ENCODE measurements at places on chromosomes 7 and 10.

DNA sequence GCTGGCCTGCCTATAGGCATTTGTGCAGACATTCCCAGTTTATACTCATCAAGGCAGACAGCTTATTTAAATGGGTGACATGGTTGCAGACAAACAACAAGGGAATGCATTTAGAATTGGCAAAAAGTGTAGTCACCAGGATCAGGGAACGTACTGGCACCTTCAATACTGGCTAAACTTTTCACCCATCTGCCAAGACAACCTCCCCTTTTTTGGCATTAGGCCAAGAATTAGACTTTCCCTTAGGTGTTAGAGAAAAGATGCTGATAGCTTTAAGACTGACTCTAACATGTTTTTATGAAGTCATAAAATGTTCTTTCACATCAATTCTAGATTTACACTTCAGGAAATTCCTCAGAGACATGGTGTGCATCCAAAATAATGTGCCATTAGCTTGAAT lies 365.9 kb downstream of the PHTF2 start:
- H3K4me1 ChIP-seq, result no peaks in the 10 kb centered on the region
- no peak for DNase-seq
- peaks cover 5% of the 10 kb centered on the region for H3K27me3 ChIP-seq
- H3K4me3 ChIP-seq, result no peak overlapping the region
- no peaks in the 10 kb centered on the region for H3K36me3 ChIP-seq
- H3K27ac ChIP-seq, result no peak overlapping the region

DNA sequence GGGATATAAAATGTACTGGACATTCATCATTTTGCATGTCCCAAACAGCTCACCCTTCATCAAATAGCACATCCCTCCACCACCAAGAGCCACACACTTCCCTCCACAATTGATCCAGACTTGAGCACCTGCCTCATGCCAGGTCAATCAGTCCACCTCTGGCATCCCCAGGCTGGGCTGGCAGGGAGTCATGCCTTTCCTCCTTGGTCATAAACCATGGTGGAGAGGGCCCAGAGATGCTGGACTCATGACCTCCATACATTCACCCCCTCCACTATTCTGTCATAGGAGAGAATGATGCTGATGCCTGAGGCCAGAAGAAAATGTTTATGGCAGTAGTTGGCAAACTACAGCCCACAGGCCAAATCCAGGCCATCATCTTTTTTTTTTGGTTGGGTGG lies 16.1 kb upstream of the GDF10 start:
- no peak for DNase-seq
- H3K36me3 ChIP-seq, result no peaks in the 10 kb centered on the region
- peaks cover 26% of the 10 kb centered on the region for H3K4me1 ChIP-seq

- no peak overlapping the region for H3K4me3 ChIP-seq
- no peaks in the 10 kb centered on the region for H3K36me3 ChIP-seq
- peaks cover 15% of the 10 kb centered on the region for H3K27me3 ChIP-seq
- no peak overlapping the region for H3K27ac ChIP-seq
- DNase-seq, result no peak
Observed at GRCh38 chr7:26653430-26654399, 210.7 kb downstream of the SKAP2 start.

GRCh38 chr7:23072048-23072447 lies 33.5 kb upstream of the KLHL7 start:
- H3K4me3 ChIP-seq, result no peak overlapping the region
- H3K27me3 ChIP-seq, result peaks cover 3% of the 10 kb centered on the region
- no peak overlapping the region for H3K27ac ChIP-seq
- DNase-seq, result no peak

DNA sequence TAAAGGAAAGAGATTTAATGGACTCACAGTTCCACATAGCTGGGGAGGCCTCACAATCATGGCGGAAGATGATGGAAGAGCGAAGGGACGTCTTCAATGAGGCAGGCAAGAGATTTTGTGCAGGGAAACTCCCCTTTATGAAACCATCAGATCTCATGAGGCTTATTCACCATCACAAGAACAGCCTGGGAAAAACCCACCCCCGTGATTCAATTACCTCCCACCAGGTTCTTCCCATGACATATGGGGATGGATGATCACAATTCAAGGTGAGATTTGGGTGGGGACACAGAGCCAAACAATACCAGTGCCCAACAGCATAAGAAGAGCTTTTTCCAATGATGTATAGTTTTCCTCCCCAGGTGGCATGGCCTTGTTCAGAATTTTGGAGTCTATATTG lies 11.2 kb upstream of the C7orf33 start:
- no peak overlapping the region for H3K27ac ChIP-seq
- H3K4me1 ChIP-seq, result peaks cover 9% of the 10 kb centered on the region
- peak; percentile 21 for DNase-seq
- H3K27me3 ChIP-seq, result peaks cover 3% of the 10 kb centered on the region
- no peaks in the 10 kb centered on the region for H3K36me3 ChIP-seq
- no peak overlapping the region for H3K4me3 ChIP-seq

DNA sequence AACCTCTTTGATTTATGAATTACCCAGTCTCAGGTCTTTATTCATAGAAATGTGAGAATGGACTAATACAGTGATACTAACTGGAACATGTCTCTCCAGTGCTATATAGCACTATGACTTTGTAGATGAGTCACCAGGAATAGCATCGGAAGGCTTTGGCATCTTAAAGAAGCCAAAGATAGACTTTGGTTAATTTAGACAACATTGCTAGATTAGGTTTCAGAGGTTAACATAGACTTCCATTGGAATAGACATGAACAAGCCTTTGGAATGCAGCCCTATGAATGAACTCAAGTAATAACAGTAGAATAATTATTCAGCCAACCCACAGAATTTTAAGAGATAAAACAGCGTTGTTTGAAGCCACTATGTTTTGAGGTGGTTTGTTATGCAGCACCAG lies 169.2 kb downstream of the HGF start:
- no peaks in the 10 kb centered on the region for H3K27me3 ChIP-seq
- no peaks in the 10 kb centered on the region for H3K4me1 ChIP-seq
- no peaks in the 10 kb centered on the region for H3K36me3 ChIP-seq
- no peak overlapping the region for H3K4me3 ChIP-seq
- no peak for DNase-seq
- H3K27ac ChIP-seq, result no peak overlapping the region

DNA sequence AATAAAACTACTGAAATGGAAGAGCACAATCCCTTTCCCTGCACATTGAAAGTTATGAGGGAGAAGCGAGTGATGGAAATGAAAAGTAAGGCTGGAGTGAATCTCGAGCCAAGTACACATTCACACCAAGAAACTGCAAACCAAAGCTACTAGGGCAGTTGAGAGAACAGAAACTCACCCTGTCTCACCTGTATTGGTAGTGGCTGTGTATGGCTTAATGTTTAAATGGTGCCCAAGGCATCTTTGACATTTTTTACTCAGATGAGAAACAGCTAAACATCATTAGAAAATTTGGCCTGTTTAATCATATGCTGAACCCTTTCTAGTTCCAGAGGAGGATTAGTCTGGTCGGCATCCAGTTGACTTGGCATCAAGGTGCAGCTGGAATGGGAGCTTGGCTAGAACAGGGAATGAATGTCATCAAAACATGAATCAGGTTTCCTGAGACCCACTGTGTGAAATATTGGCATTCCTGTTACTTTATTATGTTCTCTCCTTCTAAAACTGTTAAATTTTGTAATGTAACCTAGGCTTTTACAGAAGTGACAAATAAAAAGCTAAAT lies 840.8 kb downstream of the GRM8 start:
- no peak overlapping the region for H3K4me3 ChIP-seq
- H3K27ac ChIP-seq, result no peak overlapping the region
- no peaks in the 10 kb centered on the region for H3K4me1 ChIP-seq
- H3K36me3 ChIP-seq, result no peaks in the 10 kb centered on the region

DNA sequence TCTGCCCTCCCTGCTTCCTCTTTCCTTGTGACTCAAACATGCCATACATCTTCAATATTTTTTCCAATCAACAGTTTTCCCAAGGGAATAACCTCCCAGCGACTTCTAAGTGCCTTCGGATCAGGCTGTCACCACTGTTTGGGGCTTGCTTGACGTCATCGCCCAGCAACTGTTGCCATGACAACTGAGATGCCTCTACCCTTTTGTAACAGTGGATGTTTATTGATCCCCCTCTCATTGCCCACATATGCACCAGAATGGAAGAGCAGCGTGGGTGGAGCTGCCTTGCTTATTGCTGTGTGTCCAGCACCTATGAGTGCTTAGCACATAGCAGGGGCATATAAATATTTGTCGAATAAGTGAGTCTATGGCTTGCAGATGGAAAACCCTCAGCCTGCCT lies 14.4 kb downstream of the FFAR4 start:
- H3K4me3 ChIP-seq, result no peak overlapping the region
- no peaks in the 10 kb centered on the region for H3K36me3 ChIP-seq
- no peak overlapping the region for H3K27ac ChIP-seq
- no peaks in the 10 kb centered on the region for H3K4me1 ChIP-seq

GRCh38 chr7:28277364-28277763 lies 96.8 kb upstream of the JAZF1 start:
- peaks cover 33% of the 10 kb centered on the region for H3K27me3 ChIP-seq
- no peak overlapping the region for H3K27ac ChIP-seq
- H3K4me1 ChIP-seq, result no peaks in the 10 kb centered on the region
- H3K36me3 ChIP-seq, result peaks cover 3% of the 10 kb centered on the region
- H3K4me3 ChIP-seq, result no peak overlapping the region

GRCh38 chr7:116776610-116777289 lies 85.6 kb upstream of the CAPZA2 start:
- H3K27ac ChIP-seq, result no peak overlapping the region
- H3K4me3 ChIP-seq, result no peak overlapping the region
- DNase-seq, result no peak
- H3K27me3 ChIP-seq, result peaks cover 23% of the 10 kb centered on the region

- H3K36me3 ChIP-seq, result no peaks in the 10 kb centered on the region
- DNase-seq, result no peak
- no peak overlapping the region for H3K27ac ChIP-seq
- no peaks in the 10 kb centered on the region for H3K4me1 ChIP-seq
- no peaks in the 10 kb centered on the region for H3K27me3 ChIP-seq
- H3K4me3 ChIP-seq, result no peak overlapping the region
Observed at GRCh38 chr10:66575251-66575855, 350.5 kb upstream of the LRRTM3 start.

DNA sequence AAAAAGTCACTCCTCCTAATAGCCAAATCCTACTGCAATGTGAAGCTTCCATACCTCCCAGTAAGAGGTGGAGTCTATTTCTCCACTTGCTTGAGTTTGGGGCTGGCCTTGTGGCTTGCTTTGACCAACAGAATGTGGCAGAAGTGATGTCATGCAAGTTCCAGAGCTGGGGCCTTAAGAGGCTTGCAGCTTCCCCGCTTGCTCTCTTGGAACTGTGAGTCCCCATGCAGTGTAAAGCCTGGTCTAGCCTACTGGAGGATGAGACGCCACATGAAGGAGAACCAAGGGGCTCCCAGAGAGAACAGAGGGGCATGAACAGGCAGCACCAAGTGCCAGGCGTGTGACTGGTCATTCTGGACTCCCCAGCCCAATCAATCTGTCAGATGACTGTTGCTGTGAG lies 58.6 kb upstream of the OPALIN start:
- H3K4me3 ChIP-seq, result no peak overlapping the region
- peaks cover 8% of the 10 kb centered on the region for H3K27me3 ChIP-seq
- DNase-seq, result no peak
- H3K4me1 ChIP-seq, result no peaks in the 10 kb centered on the region

DNA sequence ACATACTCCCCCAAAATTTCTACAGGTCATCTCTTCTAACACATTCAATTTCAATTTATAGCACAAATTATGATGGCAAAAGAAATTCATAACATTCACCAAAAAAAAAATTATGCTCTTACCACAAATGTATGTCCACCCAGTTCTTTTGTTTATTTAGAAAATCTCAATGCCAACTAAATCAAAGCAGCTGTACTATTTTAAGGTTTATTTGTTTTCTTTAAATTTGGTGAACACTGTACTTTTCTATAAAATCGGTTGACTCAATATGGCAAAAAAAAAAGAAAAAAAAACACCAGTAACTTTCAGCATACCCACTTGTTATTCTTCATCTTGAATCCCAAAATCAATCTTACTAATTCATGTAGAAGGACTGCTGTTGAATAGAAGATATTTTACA lies 225.7 kb downstream of the AGMO start:
- H3K27me3 ChIP-seq, result no peaks in the 10 kb centered on the region
- DNase-seq, result no peak
- H3K27ac ChIP-seq, result no peak overlapping the region
- no peaks in the 10 kb centered on the region for H3K36me3 ChIP-seq
- no peak overlapping the region for H3K4me3 ChIP-seq

DNA sequence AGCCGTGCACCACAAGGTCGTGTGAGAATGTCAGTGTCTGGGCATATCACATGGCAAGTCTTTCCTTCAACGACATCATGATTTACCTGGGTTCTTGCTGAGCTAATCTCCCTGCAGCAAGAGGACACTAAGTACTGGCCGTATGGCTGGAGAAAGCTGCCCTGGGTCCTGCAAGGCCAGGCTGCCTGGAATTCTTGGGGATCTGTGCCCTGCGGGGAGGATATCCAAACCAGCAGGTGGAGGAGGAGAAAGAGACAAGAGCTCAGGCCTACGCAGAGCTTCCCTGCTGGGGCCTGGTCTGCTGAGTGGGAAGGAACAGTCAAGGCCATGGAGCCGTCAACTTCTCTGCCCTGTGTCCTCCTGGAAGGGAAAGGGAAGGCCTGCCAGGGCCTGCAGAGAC lies 552.6 kb downstream of the LRMDA start:
- H3K4me3 ChIP-seq, result no peak overlapping the region
- no peak overlapping the region for H3K27ac ChIP-seq
- no peaks in the 10 kb centered on the region for H3K4me1 ChIP-seq
- no peaks in the 10 kb centered on the region for H3K36me3 ChIP-seq
- no peaks in the 10 kb centered on the region for H3K27me3 ChIP-seq
- no peak for DNase-seq

- H3K27ac ChIP-seq, result no peak overlapping the region
- no peaks in the 10 kb centered on the region for H3K27me3 ChIP-seq
- DNase-seq, result no peak
- H3K36me3 ChIP-seq, result no peaks in the 10 kb centered on the region
- no peaks in the 10 kb centered on the region for H3K4me1 ChIP-seq
Observed at GRCh38 chr10:122303271-122304053, 32.4 kb downstream of the BTBD16 start.

All from activated CD4-positive, alpha-beta memory T cell treated with anti-CD3 and anti-CD28 coated beads for 36 hours (primary cell).